ENCODE measurements at places on chromosomes 5 and 9.

GRCh38 chr5:172443441-172444109, 10.8 kb downstream of the SH3PXD2B start:
- no peak for DNase-seq

DNA sequence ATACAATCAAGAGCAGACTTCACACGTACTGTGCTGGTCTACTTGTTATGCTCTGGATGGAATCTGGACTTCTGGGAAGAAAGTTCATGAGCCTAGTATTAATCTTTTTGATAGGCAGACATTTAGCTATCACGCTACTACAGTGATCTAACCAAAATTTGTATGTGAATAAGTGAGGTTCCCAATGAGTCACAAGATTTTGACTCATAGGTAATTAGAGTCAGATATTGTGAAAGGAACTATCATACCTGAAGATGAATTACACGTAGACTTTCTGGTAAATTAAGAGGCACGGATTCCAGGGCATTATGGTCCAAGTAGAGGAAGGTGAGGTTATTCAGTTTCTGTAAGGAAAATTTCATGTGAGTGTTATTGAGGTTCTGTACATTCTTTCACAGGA, 18.4 kb downstream of the OGN start:
- DNase-seq, result no peak

GRCh38 chr5:64786372-64786771, 17.6 kb downstream of the CWC27 start:
- no peak for DNase-seq

- no peak for DNase-seq
Observed at GRCh38 chr5:171659896-171660295, 125.7 kb upstream of the SMIM23 start.

GRCh38 chr5:174503461-174504265, 220.7 kb upstream of the MSX2 start:
- no peak for DNase-seq

- no peak for DNase-seq
Observed at GRCh38 chr9:31699836-31700235, 684.6 kb upstream of the ACO1 start.

GRCh38 chr5:128770907-128771306, 194.4 kb upstream of the SLC27A6 start:
- no peak for DNase-seq

DNA sequence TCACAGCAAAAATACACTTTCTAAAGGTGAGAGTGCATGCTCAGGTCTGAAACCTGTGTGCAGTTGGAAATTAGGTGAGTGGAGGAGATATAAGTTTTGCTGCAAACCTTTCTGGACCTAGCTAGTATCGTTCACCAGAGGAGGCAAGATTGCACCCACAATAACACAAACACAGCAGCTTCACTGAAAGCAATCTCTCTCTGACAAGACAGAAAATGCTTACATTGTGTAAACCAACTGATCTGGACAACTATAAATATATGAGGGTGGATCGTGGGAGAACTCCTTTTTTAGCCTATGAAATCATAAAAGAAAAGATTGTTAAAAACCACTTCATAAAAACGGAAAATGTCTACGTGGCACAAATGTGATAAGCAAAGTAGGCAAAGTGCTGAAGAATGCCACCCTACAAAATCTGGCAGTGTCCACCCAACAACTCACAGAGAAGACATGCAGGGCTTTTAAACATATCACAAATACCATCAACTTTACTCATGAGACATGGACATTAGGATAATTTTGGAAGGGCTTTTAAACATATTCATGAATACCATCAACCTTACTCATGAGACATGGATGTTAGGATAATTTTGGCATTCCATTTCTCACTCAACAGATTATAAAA, 134.3 kb downstream of the CDH18 start:
- DNase-seq, result no peak

GRCh38 chr9:14104496-14104895, 209.4 kb downstream of the NFIB start:
- no peak for DNase-seq

DNA sequence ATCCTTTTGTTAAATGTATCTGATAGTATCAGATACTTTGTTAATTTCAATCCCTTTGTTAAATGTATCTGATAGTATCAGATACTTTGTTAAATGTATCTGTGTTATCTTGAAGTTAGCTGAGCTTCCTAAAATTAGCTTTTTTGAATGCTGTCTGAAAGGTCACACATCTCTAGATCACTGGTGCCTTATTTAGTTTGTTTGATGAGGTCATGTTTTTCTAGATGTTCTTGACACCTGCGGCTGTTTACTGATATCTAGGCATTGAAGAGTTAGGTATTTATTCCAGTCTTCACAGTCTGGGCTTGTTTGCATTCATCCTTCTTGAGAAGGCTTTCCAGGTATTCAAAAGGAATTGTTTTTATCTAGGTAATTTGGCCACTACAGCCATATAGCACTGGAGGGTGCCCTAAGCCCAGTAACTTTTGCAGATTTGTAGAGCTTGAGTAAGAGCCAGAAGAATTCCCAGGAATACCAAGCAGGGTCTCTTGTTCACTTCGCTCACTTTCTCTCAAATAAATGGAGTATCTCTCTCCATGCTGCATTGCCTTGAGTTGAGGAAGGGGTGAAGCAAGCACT, 435.4 kb upstream of the GRAMD2B start:
- no peak for DNase-seq

GRCh38 chr5:108711898-108712297, 35.8 kb upstream of the FER start:
- no peak for DNase-seq

DNA sequence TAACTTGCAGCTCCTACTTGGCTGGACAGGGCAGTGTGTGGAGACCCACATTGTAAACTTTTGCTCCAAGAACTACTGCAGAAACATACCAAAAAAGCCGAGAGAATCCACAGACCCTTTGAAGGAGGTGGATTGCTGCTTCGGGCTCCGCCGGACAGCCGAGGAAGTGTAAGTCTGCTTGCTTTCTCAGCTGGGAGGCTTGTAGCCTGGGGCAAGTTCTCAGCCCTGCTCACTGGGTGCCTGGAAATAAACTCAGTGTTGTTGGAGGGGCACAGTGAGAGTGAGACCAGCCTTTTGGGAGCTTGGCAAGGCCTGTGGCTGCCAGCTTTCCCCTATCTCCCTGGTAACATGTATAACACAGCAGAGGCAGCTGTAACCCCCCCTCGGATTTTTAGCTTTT, 215.6 kb downstream of the SYK start:
- DNase-seq, result no peak

GRCh38 chr9:114931407-114931806, 1.0 kb upstream of the TNFSF8 start:
- DNase-seq, result no peak

GRCh38 chr5:64653766-64654560, 36.3 kb upstream of the SHISAL2B start:
- DNase-seq, result no peak

- no peak for DNase-seq
Observed at GRCh38 chr5:136332223-136333015, 32.9 kb downstream of the TRPC7 start.

DNA sequence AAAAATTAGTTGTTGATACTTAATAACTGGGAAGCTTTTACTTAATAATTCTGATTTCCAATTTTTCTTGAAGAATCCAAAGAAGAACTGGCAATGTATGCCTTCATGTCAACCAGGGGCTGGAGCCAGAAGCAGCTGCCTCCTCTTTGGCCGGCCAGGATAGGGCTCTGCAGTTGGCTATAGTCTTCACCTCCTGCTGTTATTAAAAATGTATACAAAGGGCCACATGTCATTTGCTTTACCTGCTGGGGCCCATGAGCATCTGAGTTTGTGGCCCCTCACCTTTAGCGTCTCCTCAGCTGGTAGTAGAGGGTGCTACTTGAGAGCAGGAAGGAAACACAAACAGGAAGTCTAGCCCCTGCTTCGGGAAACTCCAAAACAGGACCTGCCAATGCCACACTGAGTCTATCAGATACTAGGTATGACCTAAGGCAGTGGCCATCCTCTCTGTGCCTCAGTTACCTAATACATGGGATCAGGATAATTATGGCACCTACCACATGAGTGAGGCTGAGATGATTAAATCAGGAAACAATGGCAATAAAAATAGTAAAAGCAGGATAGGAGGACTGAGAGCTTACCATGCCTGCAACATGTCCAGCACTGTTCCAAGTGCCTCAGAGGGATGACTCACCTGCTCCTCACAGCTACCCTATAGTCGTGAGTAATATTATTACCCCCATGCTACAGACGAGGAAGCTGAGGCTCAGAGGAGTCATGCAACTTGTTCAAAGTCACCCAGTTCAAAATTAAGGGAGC, 21.3 kb downstream of the CCDC69 start:
- DNase-seq, result no peak

- DNase-seq, result no peak
Observed at GRCh38 chr9:17116400-17116837, 18.4 kb upstream of the CNTLN start.

DNA sequence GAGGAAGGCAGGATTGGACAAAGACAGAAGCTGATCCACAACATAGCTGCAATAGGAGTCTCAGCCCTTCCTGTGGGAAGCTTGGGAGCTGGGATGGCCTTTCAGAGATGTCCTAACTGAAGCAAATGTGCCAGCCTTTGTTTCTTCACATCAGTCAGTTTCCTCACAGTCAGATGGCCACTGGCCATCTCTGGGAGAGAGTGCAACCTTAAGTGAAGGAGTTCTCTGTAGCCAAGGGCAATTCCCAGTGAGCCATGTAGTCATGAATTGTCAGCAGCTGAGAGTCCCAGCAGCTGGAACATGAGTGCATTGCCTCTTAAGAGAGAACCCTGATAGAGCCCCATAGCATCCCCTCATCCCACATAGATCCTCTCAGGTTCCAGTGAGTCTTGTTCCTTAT, 89.1 kb upstream of the LIFR start:
- no peak for DNase-seq

- DNase-seq, result no peak
Observed at GRCh38 chr5:54580997-54581811, 63.6 kb downstream of the SNX18 start.

DNA sequence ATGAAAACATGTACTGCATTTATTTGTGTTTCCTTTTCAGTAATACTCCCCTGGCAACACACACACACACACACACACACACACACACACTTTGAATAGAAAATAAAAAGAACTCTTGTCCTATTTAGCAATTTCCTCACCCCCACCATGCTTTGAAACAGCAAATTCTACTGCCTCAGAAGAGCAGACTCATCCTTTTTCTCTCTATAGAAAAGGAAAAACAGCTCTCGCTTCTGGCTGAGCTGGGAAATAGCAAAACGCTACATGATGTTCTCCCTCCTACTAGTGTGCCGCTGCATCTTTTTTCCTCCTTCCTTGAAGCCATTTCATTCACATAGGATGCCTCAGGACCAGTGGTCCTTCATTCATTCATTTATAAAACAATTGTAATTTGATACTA, 453.6 kb downstream of the CSNK1G3 start:
- no peak for DNase-seq

GRCh38 chr9:127500399-127500798, 49.1 kb downstream of the LRSAM1 start:
- no peak for DNase-seq

GRCh38 chr9:85658716-85659115, 83.0 kb downstream of the AGTPBP1 start:
- no peak for DNase-seq

- DNase-seq, result no peak
Observed at GRCh38 chr5:117568622-117569021, 994.0 kb upstream of the SEMA6A start.

- DNase-seq, result no peak
Observed at GRCh38 chr5:138873466-138874221, 1.5 kb downstream of the LRRTM2 start.
